ENCODE measurements at places on chromosomes 11 and 22.

DNA sequence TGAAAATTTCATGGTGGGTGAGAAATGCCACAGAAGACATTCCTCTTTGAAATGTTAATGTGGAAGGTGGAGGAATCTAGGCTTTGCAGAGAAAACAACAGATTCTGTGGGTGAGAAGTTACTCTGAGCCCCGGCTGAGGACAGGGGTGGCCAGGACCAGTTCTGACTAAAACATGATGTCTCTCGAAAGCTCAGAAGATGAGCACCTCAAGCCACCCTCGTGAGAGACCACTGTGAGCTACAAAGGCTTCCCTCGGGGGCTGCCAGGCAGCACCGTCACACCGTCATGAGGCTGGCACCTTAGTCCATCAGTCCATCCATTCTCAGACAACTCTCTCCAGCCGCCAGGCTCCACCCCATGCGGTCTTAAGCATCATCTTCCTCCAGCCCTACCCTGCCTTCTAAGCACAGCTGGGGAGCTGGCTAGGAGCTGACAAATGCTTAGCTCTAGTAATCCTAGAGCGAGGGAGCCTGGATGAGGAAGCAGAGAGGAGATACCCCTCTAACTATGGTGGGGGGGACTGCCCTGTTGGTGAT is 360.5 kb downstream of the SHANK2 start:
- DNase-seq: no peak

GRCh38 chr11:126973051-126973450 is 27.5 kb downstream of the KIRREL3 start:
- no peak for DNase-seq

- no peak for DNase-seq
These were observed 858.4 kb downstream of the NTM start for GRCh38 chr11:132228746-132229325.

DNA sequence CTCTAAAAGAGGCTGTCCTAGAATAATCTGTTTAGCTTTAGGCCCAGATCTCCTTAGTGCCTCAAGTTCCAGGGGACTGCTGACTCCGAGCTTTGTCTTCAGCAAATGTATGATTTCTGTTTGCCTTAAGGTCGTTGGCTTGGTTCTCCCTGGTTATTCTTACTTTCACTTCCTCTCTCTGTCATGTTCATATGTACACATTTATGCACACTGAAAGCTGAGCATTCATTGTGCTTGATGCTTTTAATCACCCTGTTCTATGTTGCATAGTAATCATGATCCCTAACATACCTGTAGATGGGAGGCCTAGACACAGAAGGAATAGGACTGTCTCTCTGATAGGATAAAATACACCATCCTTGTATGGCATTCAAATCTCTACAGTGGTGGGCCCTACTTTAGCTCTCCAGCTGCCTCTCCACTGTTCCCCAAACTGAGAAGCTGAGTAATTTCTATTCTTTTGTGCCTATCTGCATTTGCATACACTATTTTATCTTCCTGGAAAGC is 7.2 kb downstream of the PPFIBP2 start:
- no peak for DNase-seq

Data from NCI-H1048 (cell line).